ENCODE measurements at places on chromosomes 6 and 20.
A peak's percentile ranks its signal among the peaks of the same experiment; 100 is the strongest.

DNA sequence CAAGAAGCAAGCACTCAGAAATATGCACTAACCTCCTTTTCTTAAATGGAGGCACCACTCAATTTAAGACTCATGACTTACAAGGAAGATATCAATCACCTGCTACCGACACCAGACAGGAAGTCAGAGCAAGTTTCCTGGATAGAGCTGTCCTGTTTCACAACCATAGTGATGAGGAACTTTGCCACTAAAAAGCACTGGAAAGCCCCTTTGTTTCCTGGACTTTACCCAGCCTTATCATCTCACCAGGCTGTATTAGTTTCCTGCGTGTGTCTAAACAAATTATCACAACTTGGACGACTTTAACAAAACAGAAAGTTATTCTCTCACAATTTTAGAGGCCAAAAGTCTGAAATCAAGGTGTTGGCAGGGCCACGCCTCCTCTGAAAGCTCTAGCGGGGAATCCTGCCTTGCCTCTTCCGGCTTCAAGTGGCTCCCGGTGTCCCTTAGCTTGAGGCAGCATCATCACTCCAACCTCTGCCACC, 253.8 kb upstream of the STXBP5 start:
- DNase-seq, result peak; percentile 33

GRCh38 chr6:24403501-24403824, 727 bp downstream of the MRS2 start:
- no peak for DNase-seq

DNA sequence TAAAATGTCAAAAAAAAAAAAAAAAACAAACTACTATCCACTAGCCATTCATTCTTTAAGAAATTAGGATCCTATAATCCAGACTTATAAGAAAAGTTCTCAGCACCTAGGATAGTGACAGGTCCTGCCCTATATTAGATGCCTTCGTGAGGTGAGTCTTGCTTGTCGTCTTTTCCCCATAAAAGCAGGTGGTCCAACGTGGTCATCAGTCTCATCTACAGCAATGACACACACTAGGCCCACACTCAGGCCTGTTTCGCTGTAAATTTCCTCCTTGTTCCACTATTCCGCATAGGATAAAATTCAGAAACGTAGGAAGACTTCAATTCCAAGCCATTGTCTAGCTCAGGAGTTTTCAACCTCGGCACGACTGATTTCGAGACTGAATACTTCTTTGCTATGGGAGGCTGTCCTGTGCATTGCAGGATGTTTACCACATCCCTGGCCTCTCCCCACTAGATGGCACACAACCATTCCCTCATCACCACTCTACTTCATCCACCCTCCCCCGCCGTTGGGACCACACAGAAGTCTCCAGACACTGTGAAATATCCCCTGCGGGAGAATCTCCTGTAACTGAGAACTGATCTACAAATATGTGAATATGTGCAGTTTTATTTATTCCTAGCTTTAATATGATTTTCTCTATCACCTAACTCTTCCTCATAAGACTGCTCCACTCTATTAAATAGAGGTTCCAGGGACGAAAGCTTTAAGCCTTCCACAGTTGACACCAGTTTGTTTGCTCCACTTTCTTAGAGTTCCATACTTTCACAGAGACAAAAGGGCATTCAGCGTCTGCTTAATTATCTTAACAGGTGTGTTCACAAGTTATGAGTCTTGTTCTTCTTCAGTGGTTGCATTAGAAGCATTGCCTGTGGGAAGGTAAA, 346.3 kb downstream of the BMP2 start:
- DNase-seq, result peak; percentile 57

GRCh38 chr6:169810066-169810989, 58.9 kb downstream of the ERMARD start:
- no peak for DNase-seq

DNA sequence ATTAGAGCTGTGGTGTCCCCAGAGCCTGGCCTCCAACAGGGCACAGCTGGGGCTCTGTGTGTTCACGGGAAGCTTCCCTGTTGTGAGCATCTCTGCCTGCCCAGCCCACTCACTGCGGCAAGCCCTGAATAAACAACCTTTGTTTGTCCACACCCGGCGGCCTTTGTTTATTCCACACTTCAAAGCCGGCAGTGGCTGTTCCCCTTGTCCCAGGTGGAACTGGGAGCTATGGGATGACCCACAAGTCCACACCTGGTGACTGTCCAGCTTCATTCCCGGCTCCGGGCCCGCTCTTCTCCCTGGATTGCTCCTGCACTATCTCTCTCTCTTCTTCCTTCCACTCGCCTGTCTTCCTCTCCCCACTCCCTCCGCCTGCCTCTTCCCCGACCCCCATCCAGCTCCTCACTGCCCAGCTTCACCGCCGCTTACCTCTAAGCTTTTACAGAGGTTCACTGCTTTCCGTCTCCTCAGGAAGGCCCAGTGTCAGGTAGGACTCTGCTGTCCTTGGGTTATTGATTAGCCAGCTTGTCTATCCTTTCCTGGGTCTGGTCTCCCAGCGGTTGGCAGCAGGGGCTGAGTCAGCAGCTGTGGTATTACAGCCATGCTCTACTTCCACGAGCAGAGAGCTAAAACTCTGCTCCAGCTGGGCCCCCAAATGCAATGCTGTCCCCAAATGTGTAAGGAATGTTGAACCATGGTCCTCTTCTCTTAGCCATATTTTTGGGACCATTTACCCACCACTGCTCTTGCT, 17.8 kb downstream of the DACT2 start:
- no peak for DNase-seq

- DNase-seq, result peak; percentile 43
Measured at GRCh38 chr6:19668710-19669109, 168.5 kb upstream of the ID4 start.

DNA sequence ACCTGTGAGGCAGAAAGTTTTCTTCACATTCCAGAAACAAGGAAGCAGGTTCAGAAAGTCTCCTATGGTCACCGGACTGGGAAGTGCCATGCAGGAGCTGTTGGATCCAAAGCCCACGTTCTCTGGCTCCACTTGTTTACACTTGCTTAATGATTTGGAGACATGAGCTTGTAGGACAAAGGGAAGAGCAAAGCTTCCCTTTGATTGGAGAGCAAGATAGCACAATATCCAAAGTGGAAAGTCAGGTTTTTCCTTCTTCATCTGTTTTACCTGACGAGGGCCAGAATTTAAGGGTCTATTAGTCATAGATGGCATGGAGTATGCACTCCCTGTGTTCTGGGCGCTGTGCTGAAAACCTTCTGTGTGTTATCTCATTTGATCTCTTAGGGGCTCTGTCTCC, 81.2 kb downstream of the PDE7B start:
- DNase-seq, result no peak
